Liver (tissue), 10 donors: ENCODE measurements at places on chromosomes 4 and X. TPM values are rescaled to one million over a fixed set of nuclear protein-coding genes. Genes with fewer than 3 reads are reported as not detected.

IBSP gene
- not detected for total RNA-seq

LNX1 gene
- total RNA-seq = 3.4 TPM

FAM9C gene
- not detected for total RNA-seq

DNA sequence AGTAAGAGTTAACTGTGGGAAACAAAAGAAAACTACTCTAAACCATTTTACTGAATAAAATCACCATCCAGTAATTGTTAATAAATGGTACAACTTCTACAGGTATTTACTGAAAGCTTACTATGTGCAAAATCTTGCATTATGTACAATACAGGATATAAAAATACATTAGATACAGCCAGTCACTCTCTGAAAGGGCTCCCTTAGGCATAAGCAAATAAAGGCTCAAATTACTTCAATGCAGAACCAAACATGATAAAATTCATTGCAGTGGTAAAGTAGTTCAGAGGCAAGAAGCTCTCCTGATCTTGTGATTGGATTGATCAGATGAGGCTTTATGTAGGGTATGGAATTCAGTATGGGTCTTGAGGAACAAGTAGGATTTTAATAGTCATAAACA, 100.2 kb downstream of the KLHL13 start:
- no peaks in the 10 kb centered on the region for H3K4me1 ChIP-seq
- H3K4me3 ChIP-seq = no peak overlapping the region
- no peaks in the 10 kb centered on the region for H3K27me3 ChIP-seq
- DNase-seq = no peak

DNA sequence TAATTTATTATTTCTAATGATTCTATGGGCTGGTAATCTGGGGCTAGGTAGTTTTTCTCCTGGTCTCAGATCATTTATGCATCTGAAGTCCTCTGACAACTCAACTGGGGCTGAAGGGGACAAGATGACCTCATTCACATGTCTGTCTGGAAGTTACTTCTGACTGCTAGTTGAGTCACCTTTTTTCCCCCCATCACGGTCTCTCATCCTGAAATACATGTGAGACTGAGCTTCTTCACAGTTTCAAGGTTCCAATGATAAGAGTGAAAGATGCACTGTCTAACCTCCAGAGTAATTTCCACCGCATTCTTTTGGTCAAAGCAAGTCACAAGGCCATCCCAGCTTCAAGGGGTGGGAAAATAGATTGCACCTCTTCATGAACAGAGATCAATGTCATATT, 356.7 kb upstream of the RPS6KA3 start:
- no peak overlapping the region for H3K4me3 ChIP-seq
- no peak overlapping the region for H3K27ac ChIP-seq
- no peak for DNase-seq
- no peaks in the 10 kb centered on the region for H3K27me3 ChIP-seq
- no peaks in the 10 kb centered on the region for H3K4me1 ChIP-seq
- H3K36me3 ChIP-seq = no peaks in the 10 kb centered on the region

PNMA6F gene
- not detected for total RNA-seq
